GM23248 (cell line): ENCODE measurements at places on chromosomes 3 and 15. TPM values are rescaled to one million over a fixed set of nuclear protein-coding genes. Genes with fewer than 3 reads are reported as not detected.

GRCh38 chr15:70318594-70319465 is 221.1 kb upstream of the TLE3 start:
- no peak overlapping the region for H3K4me3 ChIP-seq
- DNase-seq = peak; percentile 86
- no peaks in the 10 kb centered on the region for H3K27me3 ChIP-seq
- H3K36me3 ChIP-seq = no peaks in the 10 kb centered on the region

DNA sequence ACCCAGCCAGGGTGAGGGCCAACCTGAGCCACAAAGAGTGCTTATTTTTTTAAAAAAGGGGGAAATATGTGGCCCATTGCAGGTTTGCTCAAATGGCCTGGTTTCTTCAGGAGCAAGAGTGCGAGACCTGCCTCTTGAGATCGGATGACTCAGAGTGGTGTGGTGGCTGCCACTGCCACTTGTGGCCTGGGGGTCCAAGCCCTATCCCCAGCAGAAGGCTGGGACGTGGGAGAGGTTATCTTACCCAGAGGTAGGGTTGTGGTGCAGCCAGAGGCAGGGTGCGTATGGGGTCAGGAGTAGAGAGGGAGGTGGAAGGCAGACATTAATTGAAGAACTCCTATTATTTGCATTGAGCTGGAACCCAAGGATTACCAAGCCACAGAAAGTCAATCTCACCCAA is 83.2 kb upstream of the SMAD3 start:
- H3K4me1 ChIP-seq = no peaks in the 10 kb centered on the region
- no peak overlapping the region for H3K4me3 ChIP-seq
- H3K36me3 ChIP-seq = no peaks in the 10 kb centered on the region
- DNase-seq = no peak

- no peaks in the 10 kb centered on the region for H3K4me1 ChIP-seq
- no peaks in the 10 kb centered on the region for H3K27me3 ChIP-seq
These were observed 14.5 kb upstream of the HYKK start for GRCh38 chr15:78492872-78493271.

DNA sequence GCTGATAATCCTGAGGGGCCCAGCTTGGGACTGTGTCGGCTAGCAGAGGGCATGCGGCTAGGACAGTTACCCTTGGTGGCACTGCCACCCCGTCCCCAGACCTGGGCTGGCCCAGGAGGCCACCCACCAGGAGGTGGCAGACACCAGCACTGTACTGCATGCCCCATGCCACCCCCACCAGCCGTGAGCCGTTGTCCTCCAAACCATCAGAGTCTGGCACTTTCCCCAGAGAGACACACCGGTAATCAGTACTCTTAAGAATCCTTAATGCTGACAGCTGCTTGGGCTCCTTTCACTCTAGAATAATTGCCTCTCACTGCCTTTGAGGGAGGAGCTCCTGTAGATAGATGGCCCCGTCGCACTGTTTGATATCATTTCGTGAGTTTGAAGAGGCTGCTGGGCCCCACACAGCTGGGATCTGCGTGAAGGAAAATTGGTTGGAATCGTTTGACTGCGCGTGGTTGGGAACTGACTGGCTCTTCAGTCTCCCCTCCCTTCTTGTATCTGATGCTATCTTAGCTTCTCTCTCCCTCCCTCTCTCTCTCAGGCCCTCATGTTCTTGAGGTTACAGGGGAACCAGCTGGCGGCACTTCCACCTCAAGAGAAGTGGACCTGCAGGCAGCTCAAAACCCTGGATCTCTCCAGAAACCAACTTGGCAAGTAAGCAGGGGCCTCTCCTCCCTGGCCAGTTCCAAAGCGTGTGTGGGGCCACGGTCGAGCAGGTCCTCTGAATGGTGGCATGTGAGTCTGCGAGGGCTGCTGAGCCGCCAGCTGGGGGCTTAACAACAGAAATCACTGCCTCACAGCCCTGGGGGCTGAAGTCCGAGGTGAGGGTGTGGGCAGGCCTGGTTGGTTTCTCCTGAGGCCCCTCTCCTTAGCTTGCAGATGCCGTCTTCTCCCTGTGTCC is 94.9 kb downstream of the LRRK1 start:
- DNase-seq = no peak
- no peak overlapping the region for H3K27ac ChIP-seq
- no peaks in the 10 kb centered on the region for H3K27me3 ChIP-seq
- no peak overlapping the region for H3K4me3 ChIP-seq

ST8SIA2 gene
- not detected in 2 replicates for total RNA-seq

INTS14 gene
- 23.1 and 41.4 TPM in 2 replicates for total RNA-seq
